ENCODE measurements at places on chromosomes 7 and 10.

DNA sequence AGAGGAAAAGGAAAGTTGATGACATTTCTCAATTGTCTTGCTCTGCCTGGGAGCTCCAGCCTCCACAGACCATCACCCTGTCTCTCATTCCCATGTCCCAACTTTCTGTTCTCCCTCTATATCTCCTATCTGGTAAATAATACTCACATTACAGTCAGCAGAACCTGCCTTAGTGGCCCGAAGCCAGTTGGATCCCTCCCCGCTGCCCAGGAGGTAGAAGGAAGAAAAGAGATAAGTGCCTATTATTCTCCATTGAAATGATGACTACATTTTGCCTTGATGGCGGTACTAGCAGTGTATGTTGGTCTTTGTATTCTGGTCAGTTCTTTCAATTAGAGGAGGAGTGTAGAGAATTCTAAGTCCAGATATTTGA lies 91.9 kb downstream of the CSTF2T start:
- DNase-seq, result no peak

DNA sequence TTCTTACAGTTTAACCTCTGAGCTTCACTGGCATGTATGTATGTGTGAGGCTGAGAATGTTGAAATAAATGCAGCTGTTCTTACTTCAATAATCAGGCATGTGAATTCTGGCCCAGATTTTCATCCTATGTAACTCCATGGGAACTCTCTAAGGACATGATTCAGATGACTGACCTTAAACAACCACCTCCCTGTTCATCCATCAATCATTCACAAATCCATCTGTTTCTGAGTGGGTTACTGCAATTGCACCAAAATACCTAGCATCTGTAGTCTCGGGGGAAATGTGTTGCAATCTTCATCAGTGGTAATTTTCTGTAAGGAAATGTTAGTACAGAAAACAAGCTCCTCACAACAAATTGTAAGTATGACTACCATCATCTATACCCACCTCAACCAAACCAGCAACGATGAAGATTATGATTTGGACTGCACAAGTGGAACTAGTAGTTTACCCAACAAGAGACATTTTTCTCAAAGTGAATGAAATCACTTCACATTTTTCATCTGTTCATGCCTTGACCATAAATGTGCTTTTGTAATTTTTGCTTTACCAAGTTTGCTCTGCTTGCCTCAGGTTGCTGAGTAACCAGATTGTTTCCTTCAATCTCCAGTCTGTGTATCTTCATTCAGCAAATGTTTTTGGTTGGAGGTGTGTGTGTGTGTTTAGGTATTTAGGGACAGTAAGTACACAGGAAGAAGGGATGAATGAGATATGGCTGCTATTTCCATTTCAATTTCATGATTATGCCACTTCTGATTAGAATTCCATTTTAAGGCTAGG lies 65.7 kb upstream of the FZD8 start:
- no peak for DNase-seq

- DNase-seq, result no peak
These were observed 78.8 kb downstream of the DNMBP start for GRCh38 chr10:99930731-99931550.

DNA sequence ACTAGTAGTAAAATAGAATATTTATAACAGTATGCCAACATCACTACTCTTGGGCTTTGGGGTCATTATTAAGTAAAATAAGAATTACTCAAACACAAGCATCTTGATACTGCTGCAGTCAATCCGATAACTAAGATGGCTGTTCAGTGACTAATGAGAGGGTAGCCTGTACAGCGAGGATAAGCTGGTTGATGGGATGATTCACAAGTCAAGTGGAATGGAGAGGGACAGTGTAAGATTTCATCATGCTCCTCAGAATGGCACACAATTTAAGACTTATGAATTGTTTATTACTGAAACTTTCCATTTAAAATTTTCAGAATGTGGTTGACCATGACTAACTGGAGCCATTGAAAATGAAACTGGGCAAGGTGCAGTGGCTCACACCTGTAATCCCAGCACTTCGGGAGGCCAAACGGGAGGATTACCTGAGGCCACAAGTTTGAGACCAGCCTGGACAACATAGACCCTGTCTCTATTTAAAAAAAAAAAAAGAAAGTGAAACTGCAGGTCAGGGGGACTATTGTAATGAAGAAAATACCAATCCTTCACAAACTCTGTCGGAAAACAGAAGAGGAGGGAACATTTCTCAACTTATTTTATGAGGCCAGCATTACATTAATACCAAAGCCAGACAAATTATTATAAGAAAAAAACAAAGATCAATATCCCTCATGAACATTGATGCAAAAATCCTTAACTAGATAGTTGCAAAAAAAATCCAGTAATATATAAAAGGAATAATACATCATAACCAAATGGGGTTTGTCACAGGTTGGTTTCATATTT lies 11.2 kb downstream of the AVL9 start:
- DNase-seq, result no peak

DNA sequence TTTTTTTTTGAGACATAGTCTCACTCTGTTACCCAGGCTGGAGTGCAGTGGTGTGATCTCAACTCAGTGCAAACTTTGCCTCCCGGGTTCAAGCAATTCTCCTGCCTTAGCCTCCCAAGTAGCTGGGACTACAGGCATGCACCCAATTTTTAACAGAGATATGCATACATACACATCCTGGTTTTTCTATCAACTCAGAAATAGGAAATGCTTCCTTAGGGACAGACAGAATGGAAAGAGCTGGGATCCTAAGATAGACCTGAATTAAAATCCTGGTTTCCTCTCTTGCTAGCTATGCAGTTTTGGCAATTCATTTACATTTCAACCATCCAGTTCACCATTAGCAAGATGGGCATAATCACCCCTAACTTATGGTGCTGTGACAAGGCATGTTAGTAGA lies 347.5 kb downstream of the GPAM start:
- no peak for DNase-seq

GRCh38 chr7:146659732-146660131 lies 543.1 kb downstream of the CNTNAP2 start:
- no peak for DNase-seq

DNA sequence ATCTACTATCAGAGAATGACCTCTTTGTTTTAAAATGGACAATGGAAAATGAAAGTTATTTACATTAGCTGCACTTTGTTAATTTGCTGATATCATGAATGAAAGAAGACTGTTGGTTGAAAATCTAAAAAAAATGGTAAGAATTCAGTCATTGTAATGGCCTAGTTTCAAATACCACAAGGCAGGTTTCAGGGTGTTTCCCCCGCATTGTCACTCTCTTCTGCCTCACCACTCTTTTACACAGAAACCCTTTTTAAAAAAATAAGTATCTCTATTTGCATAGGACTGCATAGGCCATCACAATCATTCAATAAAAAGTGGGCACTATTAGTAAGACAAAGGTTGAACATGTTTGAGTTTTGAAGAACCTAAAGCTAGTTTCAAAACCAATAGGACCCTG lies 737.1 kb downstream of the INHBA start:
- no peak for DNase-seq

- DNase-seq, result no peak
These were observed 1.9 kb upstream of the BHLHA15 start for GRCh38 chr7:98209166-98209920.

GRCh38 chr10:29543715-29544114 lies 91.1 kb downstream of the SVIL start:
- DNase-seq, result no peak

GRCh38 chr10:110533149-110533548 lies 34.3 kb upstream of the SMC3 start:
- no peak for DNase-seq

GRCh38 chr7:70698219-70698832 lies 433.6 kb upstream of the GALNT17 start:
- no peak for DNase-seq

GRCh38 chr10:103602852-103603155 lies 109.3 kb downstream of the NEURL1 start:
- no peak for DNase-seq

- no peak for DNase-seq
These were observed 270.1 kb downstream of the CACNA2D1 start for GRCh38 chr7:82173400-82174021.

GRCh38 chr7:95141755-95142154 lies 182.6 kb downstream of the PON1 start:
- DNase-seq, result no peak

DNA sequence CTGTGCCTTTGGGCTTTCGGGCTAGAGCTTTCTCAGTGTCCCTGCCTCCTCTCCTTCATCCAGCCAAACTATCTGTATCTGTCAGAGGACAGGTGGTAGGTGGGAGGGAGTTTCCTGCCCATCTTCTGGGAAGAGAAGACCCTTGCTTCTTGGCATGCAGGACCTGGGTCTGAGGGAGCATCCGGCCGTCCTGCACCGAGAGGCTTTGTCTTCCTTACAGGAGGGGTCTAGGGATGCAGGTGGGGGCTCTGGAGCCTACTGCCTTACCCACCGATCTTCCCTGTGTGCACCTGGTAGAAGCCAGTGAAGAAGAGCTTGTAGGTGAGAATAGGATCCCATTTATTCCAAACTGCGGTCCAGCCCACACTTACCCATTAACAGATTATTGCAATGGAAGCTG lies 5.8 kb upstream of the KLF6 start:
- DNase-seq, result no peak

DNA sequence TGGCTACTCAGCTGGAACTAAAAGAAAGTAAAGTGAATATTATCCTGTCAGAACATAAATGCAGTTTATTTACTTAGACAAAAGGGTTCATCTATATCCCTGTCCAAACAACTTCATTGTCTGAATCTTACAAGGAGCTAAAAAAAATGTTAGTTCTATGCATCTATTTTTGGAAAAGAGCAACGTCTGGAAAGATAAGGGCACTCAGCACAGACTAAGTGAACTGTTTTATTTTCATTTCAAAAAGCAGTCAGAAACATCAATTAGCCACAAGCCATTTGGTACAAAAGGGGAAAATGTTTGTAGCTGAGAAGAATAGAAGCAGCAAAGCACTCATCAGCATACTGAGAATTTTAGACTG lies 245.5 kb downstream of the FOXP2 start:
- no peak for DNase-seq

DNA sequence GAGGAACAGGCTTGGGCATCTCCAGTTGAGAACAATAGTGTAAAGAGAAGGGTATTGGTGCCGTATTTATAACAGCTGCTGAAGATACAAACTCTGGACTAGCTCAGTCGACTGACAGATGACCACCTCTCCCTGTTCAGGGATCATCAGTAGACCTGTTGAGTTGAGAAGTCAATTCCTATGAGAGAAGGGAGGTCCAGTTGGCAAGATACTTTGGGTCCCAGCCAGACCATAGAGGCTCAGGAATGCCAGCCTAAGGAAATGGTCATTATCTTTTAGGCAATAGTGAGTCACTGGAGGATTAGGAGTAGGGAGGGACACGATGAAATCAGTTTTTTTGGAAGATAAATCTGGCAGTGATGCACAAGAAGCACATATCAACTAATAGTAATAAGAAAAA lies 202.9 kb downstream of the TRIL start:
- DNase-seq, result no peak

Measured in activated CD8-positive, alpha-beta memory T cell treated with anti-CD3 and anti-CD28 coated beads for 1 hour (primary cell).